ENCODE measurements at places on chromosomes 16 and 17.

DNA sequence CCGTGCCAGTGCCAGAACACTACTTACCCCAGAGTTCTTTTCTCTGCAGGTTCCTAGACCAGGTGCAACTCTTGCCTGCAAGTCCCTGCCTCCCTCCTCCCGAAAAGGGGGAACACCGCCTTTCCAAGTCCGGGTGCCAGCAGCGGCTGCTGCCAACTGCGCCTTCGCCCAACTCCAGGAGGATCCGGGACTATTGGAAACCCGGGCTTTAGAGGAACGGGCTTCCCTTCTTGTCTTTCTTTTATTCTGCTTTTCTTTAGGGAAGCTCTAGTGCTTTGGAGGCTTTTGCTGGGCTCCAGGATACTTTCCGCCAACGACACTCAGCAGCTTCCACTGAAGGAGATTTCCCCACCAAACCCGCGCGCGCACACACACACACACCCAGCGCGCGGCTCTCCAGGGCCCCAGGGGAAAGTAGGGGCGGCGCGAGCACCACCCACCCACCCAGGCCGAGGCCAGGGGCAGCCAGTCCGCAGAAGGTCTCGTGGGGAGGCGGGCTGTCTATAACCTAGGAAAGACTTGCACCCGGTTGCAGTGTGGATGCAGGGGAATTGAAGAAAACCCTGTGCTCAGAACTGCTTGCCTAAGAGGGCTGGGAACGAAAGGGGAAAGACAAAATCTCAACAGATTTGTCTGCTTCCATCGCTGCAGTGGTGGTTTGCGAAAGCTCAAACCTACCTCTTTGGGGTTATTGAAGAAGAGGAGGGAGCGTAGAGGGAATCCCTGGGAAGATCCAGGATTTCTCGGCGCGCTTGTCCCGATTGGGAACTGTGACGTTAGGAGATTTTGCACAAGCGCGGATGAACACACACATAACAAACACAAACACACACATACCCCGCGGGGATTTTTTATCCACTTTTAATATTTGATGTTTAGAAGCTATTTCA is 977 bp upstream of the CA10 start:
- peak; percentile 74 for DNase-seq

GRCh38 chr16:9249534-9249933 is 158.1 kb downstream of the HAPSTR1 start:
- DNase-seq: no peak

DNA sequence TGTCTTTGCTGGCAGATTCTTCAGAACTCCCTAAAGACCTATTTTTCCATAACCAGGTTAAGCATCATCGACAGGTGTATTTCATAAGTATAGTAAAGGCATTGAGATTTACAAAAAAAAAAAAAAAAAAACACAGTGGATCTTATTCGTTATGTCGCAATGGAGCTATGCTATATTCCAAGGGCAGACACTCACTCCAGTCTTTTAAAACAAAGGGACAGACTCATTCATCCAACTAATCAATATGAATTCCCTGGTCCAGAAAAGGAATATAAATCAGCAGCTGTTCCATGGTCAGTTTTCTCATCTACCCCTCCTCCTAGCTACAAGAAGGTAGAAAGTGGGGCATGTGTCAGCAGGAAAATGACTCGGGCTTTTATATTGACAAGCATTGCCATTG is 97.7 kb upstream of the MON1B start:
- no peak for DNase-seq

- DNase-seq: no peak
Measured at GRCh38 chr16:31224092-31224955, 7.4 kb upstream of the PYDC1 start.

GRCh38 chr16:19698480-19699465 is 19.3 kb downstream of the KNOP1 start:
- DNase-seq: no peak

- DNase-seq: peak; percentile 13
Measured at GRCh38 chr16:80163339-80163738, 377.5 kb upstream of the DYNLRB2 start.

DNA sequence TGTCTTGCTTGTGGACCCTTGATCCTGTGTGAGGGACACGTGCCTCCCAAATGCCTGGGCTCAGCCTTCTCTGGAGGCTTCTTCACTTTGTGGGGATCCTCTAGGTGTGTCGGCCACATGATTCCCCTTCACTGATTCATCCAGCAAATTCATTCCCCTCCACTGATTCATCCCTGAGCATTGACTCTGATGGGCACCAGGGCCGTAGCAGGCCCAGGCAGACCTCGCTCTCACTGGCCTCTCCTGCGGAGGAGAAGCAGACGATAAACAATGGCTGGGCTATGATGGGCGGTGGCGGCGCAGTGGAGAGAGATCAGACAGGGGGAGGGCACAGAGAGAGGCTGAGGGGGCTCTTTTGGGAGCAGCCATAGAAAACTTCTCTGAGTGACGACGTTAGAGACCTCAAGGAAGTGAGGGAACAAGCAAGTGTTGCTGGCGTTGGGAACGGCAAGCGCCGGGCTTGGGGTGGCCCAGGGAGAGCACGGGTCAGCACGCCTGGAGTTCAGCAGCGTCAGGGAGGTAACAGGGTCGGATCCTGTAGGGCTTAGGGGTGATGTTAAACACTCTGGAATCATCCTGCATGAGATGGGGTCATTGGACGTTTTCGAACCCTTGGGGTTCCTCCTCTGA is 17.5 kb upstream of the RPTOR start:
- no peak for DNase-seq

DNA sequence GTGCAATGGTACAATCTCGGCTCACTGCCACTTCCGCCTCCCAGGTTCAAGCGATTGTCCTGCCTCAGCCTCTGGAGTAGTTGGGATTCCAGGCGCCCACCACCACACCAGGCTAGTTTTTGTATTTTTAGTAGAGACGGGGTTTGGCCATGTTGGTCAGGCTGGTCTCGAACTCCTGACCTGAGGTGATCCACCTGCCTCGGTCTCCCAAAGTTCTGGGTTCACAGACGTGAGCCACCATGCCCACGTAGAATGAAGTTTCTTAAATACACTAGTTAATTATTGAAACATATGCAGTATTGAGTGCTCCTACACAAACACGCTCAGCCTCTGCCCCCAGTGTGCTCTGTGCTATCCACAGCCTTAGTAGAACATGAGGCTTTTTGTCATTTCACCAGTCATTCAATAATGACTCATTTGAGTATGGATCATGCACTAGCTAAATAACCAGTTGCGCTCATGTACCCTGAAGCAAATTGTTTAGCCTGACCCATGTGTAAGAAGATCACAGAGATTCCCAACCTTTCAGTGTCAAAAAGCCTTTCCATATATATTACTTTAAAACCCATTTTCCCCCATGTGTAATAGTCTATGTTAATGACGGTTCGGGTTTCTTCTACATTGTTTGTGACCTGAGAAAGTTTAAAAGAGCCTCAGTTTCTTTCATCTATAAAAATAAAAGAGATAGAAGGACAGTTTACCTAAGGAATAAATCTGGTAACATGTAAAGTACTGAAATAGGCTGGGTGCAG is 49.7 kb downstream of the TUBD1 start:
- DNase-seq: peak; percentile 89
